ENCODE measurements at places on chromosomes 4 and X.

- no peak for DNase-seq
These were observed 50.9 kb downstream of the CFAP299 start for GRCh38 chr4:80386281-80386886.

DNA sequence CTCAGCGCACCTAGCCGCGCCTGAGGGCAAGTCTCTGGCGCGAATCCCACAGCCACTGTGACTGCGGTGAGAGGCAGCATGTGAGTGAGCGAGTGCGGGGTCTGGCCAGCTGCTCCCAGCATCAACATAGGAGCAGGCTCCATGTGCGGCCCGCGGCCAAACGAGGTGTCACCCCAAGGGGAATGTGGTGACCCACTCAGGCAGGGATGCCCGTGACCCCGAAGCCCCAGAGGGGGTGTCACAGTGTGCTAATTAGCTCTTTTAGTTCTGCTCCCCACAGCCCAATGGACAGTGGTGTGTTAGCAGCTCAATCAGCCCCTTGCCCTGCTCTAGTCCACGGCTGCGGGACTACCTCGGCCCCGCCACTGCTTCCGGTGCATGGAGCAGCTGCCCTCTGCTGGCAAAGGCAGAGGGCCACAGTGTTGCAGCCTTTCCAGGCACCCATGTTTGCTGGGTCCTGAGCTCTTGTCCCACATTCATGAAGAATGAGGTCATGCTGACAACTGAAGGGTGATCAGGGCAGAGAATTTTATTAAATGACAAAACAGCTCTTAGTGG is 61.4 kb downstream of the AGA start:
- no peak for DNase-seq

DNA sequence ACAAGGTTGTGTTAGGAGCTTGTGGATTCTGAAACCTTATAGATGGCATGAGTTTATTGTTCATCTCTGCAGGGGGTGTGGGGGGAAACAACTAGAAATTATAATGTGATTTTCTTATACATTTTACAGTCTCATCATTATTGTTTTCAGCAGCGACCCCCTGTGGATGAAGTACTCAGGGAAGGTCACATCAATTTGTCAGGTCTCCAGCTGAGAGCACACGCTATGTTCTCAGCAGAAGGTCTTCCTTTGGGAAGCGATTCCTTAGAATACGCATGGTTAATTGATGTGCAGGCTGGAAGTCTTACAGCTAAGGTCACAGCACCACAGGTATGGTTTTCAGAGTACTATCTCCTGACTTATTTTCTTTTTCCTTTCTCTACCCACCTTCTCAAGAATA is 72.2 kb downstream of the BLTP1 start:
- DNase-seq, result no peak

GRCh38 chr4:153623491-153623890 is 60.6 kb upstream of the TLR2 start:
- no peak for DNase-seq

GRCh38 chr4:116811730-116812129 is 273.6 kb downstream of the TRAM1L1 start:
- no peak for DNase-seq

- DNase-seq, result no peak
These were observed 77.4 kb downstream of the HPRT1 start for GRCh38 chrX:134537179-134537955.

DNA sequence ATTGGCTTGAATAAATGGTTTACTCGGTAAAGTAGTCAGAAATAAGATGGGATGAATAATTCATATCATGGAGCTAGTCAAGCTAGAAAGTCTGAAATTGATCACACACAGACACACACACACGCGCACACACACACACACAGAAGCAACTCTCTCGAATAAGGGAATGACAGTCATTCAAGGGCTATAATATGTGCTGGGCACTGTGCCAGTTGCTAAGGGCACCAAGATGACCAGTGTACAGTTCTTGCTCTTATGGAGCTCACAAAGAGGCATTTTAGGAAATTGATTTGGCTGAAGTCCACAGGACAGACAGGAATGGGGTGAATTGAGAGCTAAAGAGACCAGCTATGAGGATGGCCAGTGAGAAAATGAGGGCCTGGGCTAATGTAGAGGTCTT is 34.2 kb upstream of the SH3D19 start:
- DNase-seq, result no peak

DNA sequence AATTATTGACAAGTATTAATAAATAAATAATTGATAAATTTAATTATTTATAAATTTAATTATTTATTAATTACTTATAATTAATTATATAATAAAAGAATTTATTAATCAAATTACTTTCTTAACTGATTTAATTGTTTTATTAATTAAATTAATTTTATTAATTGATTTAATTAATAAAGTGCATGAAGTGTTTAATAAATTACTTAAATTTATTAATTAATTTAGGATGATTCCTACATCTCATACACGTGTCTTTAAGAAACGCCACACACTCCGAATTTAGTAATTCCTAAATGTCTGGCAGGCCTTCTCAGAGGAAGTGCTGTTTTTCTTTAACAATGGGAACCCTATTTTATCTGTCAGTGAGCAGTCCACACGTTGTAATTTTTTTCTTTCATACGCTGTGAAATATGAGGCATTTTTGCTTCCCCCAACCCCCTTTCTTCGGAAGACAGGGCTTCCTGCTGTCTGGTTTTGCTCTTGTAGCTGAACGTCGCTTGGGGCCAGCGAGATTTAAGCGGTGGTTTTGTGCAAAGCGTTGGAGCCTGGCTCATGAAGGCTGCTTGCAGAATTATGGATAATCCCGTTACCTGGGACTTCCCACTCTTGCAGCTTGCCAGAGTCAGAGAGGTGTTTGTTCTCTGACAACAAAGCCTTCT is 46.8 kb downstream of the CRLF2 start:
- DNase-seq, result no peak

- no peak for DNase-seq
These were observed 246.8 kb upstream of the NWD2 start for GRCh38 chr4:36997727-36998126.

- no peak for DNase-seq
These were observed 305.4 kb downstream of the ARAP2 start for GRCh38 chr4:35938936-35939335.

- no peak for DNase-seq
These were observed 204.6 kb upstream of the DIAPH2 start for GRCh38 chrX:96480081-96480480.

DNA sequence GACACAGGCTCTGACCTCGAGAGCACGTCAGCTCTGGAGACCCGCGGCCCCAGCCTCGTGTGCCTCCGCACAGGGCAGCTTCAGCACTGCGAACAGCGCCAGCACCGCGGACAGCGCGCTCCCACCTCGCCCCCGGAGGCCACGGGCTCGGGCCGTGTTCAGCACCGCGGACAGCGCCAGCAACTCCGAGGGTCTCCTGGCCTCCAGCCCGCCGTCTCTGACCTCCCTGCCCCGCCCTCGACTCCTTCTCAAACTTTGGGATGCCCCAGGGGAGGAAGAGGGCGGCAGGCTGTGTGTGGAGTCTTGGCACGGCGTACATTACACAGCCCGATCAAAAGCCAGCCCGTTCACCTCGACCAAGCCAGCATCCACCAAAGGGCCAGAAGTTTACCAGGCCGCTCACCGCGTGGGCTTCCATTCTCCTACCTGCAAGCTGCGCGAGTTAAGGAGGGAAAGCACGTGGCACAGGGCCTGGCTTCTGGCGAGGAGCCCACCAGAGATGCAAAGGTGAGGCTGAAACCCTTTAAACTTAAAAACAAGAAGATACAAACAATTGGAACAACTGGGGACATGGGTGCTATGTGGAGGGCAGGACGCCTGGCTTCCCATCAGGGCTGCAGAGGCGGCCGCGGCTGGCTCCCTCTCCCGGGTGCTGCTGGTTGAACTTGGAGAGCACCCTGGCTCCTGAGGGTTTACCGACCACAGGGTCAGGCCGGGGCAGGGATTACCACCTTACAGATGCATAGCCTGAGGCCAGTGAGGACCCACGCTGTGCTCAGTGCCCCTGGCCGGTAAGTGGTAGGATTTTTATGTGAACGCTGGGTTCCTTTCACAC is 4.5 kb upstream of the NKX1-1 start:
- DNase-seq, result peak; percentile 16

- DNase-seq, result peak; percentile 33
These were observed 5.1 kb downstream of the FBXL5 start for GRCh38 chr4:15649914-15650545.

- no peak for DNase-seq
These were observed 208.2 kb downstream of the APBB2 start for GRCh38 chr4:41006141-41006540.

- no peak for DNase-seq
These were observed 256.0 kb upstream of the SFRP2 start for GRCh38 chr4:154044742-154045485.

- no peak for DNase-seq
These were observed 173.2 kb downstream of the BEND2 start for GRCh38 chrX:18047491-18047890.

DNA sequence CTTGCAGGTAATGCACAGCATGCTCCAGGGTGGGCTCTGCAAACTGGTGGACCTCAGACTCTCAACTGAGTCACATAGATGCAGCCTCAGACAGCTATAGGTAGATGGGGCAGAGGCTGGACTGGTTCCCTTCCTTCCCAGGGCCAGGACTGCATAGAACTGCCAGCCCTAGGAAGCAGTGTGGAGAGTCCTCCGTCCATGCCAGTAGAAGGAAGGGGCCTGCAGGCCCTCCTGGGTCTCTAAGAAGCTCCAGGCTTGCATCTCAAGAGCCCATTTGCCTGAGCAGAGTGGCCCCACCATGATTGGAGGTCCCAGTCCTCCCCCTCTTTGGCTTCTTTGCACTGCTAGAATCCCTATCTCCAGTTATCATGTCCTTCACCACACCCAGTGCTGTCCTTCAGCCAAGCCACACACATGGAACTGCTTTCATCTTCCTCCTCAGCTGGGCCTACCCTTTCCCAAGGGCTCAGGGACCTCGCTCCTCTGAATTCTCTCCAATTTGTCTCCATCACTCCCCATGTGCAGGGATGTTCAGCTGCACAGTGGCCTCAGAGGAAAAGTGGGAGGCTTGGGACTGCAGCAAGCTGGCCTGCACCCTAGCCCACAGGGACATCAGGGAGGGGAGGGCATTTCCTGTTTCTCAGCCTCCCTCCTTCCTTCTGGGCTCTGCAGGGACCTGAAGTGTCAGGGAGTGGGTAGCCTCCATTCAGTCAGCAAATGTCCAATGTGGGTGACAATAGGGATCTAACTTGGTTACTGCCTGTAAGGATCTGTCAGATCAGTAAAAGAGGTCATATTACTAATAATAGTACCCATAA is 146.0 kb downstream of the PJA1 start:
- no peak for DNase-seq

DNA sequence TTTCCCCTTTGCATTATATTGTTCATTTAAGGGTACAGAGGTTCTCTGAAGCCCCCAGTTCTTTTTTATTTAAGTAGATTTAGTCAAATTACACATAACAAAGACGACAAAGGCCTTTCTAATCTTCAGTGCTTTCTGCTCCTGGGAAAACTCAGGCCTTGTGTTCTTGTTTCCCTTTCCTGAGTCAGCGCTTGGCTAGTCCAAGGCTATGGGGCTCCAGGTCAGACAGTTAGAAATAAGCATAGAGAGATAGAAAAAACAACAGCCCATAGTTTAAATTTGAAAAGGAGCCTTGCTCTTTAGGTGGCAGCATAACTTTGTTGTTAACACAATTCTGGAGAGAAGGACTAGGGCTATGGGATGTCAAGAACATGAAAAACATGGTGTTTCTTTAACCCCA is 97.3 kb downstream of the PPP1R2C start:
- DNase-seq, result no peak

- DNase-seq, result no peak
These were observed 38.9 kb downstream of the NUP62CL start for GRCh38 chrX:107167163-107167921.

- no peak for DNase-seq
These were observed 218.8 kb downstream of the MAGEB17 start for GRCh38 chrX:16386126-16386525.

Data from activated T-cell treated with anti-CD3 and anti-CD28 coated beads for 1 hour (primary cell).